ENCODE measurements at places on chromosomes 11 and 22.

- DNase-seq: no peak
Observed at GRCh38 chr11:76889411-76889975, 28.8 kb downstream of the ACER3 start.

DNA sequence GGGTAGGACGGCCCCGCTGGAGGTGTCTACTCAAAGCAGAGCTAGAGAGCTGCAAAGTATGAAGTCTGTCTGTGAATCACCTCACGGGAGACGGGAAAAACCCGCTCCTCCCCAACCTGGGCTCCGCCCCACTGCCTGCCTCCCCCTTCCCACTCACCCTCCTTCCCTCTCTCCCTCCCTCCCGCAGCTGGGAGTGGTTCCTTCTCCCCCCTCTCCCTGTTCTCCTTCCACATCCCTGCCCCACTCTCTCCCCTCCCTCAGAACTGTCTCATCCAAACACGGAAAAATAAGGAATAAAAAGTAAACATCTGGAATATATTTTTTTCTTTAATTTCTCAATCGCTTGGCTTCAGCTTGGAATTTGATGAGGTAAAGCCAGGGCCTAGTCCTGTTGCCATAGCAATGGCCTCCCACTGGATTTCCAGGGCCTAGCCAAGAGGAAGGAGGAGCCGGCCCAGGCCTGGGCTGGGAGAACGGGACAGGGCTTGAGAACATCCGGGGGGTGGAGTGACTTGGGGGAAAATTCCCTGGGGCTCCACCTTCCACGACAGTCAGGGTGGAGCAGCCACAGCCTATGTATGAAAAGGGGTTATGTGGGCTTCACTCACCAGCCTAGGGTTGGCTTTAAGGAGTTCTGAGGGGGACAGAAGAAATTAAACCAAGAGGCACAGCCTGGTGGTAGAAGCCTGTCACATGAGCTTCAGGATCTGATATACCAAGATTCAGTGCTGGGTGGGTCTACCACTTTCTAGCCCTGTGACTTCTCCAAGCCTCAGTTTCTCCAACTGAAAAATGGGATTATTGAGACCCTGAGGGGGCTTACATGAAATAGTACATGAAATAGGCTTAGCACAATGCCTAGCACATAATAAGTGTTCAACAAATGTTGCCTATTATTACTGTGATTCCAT is 2.2 kb downstream of the TNKS1BP1 start:
- DNase-seq: no peak

- DNase-seq: no peak
Observed at GRCh38 chr22:44245867-44246266, 65.1 kb downstream of the PARVG start.

DNA sequence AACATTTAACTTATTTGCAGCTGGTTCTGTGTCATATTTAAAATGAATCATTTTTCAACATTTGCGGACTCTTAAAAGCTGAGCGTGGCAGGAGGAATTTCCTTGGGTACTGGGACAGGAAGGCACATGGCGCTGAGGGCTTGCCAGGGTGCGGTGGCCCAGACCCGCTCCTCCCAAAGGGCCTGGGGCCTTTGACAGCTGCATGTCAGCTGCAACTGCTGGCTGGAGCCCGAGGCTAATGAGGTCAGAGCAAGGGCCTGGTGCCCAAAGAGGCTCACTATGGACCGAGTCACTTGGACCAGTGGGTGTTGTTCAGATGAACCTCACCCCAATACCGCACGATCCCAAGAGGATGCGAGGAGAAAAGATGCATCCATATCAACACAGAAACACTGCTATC is 326.9 kb downstream of the CTTN start:
- DNase-seq: no peak

DNA sequence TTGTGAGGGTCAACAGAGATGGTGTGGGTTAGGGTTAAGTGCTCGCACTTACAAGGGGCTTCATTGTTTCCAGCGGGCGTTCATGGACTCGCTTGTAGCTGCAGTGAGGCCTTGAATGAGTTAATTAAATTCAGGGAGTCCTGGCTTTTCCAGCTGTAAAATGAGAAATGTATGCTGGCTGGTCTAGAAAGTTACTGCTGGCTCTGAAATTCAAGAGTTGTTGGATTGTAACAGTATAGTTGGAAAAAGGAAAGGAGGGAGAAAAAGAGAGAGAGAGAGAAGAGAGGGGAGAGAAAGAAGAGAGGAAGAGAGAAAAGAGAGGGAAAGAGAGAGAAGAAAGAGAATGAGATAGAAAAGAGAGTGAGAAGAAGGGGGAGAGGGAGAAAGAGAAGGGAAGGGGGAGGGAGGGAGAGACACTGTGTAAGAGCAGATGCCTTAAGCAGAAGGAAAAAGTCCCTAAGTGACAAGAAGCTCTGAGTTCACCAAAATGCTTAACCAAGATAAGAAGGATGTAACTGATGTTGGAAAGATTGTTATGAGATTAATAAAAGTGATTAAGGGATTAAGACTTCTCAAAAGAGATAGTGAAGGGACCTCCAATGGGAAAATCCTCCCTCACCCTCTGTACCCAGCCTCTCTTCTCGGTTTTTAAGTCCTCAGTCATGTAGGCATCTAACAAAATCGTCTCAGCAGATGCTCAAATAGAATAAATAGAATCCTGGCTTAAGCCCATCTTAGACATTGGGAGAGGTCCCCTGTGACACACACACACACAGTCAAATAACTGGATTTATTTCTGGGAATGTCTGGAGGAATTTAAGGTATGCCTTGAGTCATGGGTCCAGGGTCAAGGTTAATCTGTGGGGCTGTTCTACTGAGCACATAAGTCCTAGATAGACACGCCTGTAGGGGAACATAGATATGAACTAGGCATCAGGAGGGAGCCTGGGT is 477.9 kb downstream of the MIAT start:
- DNase-seq: no peak

DNA sequence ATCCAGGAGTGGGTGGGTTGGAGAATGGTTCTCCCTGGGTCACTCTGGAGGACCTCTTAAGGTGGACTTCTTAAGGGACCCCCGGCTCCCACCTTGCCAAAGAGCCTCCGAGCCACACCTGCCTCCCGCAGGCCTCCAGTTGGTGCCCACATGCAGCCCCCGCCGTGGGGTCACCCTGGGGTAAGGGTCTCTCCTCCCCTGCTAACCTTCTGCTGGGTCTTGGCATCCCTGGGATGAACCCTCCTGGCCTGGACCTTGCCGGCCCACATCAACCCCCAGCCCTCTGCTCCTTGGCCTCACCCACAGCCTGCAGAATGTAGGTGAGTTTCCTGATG is 12.5 kb upstream of the MUC6 start:
- DNase-seq: no peak

- no peak for DNase-seq
Observed at GRCh38 chr22:44783581-44783980, 31.2 kb downstream of the ARHGAP8 start.

DNA sequence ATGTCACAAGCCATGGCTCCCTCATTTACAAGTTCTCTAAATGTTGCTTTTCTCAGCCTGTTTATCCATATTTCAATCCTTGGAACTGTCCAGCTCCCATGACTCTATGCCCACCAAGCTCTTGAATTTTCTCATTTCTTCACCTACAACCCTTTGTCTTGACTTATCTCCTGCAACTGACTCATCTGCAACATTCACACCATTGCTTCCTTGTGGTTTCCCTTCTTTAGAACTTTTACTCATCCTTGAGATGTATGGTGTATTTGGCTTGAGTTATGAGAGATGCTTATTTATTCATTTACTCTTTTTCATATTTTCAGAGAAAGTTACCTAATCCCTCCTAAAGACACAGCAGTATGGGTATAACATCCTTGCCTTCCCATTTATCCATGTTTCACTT is 18.8 kb downstream of the TRIM34 start:
- no peak for DNase-seq

DNA sequence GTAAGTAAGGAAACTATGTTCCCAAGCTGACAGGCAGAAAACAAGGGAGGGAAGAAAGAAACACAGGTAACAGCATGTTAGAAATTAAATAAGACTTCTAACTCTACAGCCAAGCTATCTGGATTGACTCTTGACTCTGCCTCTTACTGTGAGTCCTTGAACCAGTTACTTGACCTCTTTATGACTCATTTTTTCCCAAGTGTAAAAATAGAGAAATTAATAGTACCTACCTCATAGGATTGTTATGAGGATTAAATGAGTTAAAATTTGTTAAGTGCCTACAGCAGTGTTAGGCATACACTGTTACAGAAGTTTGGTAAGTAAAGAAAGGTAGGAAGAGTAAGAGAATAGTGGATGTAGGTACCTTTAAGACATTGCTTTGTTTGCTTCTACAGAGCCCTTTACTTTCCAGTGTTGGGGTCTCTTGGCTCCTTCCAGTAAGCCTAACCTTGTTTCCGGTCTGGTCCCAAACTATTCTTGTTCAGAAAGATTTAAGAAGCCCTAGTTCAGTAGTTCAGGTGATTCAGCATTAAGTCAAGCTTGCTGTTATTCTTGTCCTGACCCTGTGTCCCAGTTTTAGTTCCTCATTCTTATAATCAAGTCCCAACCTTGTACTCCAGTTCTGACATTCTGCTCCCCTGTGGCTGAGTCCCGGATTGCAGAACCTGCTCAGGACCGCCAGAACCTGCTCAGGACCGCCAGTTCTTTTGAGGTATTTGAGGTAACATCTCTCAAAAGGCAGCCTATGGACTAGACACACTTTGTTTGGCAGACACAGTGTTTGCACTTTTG is 963.4 kb upstream of the CCDC90B start:
- no peak for DNase-seq

DNA sequence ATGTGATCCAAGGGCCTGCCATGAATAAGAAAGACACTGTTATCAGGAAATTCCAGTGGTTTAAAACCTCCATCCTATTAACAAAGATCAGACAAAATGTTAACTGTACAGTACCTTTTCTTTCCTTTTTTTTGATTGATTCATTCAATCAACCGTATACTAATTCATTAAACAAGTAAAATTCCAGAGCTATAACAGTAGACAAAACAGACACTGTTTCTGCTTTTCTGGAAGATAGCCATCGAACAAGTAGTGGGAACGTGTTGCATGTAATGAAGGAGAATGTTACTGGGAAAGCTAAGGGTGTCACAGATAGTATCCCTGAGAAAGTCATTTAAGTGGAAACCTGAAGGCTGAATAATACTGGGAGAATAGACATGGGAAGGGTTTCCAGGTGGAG is 73.7 kb upstream of the ALKBH3 start:
- DNase-seq: no peak

GRCh38 chr22:42091455-42091782 is 847 bp upstream of the NDUFA6 start:
- no peak for DNase-seq

GRCh38 chr22:50522208-50522805 is 3.1 kb downstream of the SCO2 start:
- no peak for DNase-seq

DNA sequence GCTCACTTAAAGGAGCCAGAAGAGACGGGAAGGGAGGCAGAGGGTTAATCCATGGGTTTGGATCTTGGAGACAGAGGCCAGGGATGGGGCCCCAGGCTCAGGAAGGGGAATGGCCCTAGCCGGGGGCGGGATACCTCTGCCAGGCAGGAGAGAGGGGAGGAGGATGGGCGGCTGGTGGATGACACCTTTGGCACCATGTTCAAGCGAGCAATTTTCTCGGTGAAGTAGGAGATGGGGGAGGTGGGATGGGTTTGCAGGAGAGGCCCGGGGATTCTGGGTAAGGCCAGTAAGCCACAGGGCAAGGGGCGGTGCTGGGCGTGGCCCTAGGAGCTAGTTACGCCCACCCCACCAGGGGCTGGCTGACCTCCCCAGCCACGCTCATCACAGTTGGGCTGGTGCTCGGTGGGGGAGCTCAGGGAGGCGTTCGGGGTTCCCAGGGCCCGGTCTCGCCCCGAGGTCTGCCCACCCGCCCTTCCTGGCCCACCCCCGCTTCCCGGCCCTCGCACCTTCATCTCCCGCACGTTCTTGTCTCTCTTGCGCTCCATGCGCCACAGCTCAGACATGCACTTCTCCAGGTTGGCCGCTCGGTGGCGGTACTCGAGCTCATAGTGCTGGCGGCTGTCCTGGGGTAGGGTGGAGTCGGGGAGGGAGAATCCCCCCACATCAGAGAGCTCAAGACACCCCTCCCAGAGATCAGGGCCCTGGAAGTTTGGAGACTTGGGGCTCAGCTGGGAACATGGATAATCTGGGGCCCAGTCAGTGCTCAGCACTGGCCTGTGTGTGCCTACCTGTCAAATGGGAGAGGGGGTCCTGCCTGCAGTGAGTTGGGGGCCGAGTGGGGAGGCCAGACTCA is 12.7 kb downstream of the BAIAP2L2 start:
- DNase-seq: no peak

DNA sequence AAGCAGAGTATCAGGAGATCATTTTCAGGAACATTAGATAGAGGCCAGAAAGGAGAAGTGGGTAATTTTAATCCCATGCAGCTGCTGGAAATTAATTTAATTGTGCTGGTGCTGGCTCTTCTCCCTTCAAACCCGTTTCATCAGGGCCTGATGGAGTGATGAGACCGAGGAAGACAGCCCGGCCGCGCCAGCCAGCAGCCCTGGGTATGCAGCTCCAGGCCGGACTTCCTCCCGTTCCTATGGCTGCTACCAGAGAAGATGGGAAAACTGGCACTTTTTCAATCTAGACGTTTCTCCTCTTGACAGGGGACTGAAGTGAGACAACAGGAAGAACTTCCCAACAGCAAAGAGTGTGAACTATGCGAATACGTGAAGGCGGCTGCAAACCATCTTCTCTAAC is 24.6 kb upstream of the ZBTB16 start:
- DNase-seq: no peak

DNA sequence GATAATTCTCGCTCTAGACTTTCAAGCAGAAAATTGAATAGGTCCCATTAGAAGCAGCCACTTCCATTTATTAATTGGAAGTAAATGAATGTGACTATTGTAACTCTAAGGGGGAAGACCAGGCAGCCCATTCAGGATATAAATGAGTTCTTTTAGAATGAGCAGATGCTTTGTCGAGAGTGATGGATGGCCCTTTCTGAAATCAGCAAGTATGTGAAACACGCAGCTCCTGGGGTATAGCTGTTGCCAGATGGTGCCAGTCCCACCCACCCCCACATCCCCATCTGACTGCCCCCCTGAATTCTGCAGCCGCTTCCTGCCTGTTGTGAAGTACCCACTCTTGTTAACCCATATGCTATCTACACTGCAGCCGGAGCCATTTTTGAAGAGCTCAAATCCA is 3.7 kb downstream of the SLC15A3 start:
- no peak for DNase-seq

DNA sequence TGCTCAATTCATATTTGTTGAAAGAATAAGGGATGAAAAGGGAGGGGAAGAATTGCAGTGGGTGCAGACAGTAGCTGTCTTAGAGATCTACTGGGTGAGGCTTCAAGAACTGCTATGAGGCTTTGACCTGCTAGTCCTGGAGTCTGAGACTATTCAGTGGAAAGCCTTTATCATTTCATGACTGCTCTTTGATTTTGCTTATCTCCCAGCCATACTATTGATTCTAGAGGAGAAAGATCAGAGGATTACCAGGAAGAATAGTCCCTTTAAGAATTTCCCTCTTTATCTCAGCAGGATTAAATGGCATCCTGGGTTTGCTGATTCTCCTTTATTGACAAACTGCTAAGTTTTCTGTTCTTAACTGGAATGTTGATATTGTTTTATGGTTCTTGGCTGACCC is 107.5 kb upstream of the SORL1-AS1 start:
- DNase-seq: no peak

All from GM12891 (cell line).